ENCODE measurements at places on chromosomes 5 and 9.

DNA sequence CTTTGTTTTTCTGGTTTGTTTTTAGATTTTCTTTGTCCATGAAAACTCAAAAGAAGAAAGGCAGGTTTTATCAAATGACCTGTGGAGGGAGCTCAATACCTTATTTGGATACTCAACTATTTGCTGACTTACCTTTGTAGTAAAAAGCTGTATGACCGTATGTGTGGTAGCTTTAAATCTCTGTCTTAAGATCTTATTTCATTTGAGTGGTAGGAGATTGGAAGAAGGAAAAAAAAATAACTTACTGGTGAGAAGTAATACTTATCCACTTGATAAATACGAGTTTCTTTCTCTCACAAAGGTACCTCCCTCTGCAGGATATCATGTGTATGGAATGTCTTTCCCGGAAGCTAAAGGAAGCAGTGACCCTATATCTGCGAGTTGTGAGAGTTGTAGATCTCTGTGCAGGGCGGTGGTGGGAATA, 15.0 kb downstream of the FBXO38 start:
- DNase-seq, result no peak

- no peak for DNase-seq
Measured at GRCh38 chr9:110592044-110592830, 12.7 kb upstream of the SVEP1 start.

GRCh38 chr9:136117916-136118319, 757 bp downstream of the TMEM250 start:
- no peak for DNase-seq

GRCh38 chr9:137438591-137439157, 2.5 kb downstream of the ENTPD8 start:
- DNase-seq, result no peak
